ENCODE measurements at places on chromosomes 5 and 9.

DNA sequence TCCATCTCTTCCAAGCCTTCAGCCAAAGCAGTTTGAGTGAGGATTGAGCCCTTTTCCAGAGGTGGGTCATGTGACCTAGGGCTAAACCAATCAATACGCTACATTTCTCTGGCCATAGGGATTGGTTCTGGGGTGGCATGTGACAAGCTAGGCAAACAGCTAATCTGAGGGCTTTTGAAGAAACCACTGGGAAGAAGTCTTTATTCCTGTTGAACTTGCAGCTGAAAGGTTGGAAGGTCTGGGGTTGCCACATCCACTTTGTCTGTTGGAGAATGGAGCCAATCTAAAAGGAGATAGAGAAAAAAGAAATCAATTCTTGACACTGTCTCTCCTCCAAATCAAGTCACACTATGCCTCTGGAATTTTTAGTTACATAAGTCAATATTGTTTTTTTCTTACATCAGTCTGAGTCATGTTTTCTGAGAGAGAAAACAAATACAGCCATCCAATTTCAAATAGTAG, 637.8 kb upstream of the WWC1 start:
- no peak for DNase-seq

DNA sequence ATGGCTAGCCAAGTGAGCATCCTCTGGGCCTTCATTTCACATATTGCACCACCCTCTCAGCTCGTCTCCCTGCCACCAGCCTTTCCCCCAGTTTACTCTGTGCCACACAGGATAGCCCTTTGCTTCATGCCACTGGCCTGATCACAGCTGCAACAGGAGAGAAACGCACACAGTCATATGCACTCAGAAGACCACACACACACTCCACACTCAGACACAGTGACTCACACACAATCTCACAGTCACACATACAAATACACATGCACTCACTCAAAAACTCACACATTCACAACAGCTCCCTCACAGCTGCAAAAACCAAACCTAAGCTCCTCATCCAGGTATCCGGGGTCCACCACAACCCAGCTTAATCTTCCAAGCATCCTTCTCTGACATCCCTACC, 38.7 kb downstream of the TTC39B start:
- DNase-seq = no peak

- no peak for DNase-seq
These were observed 428.4 kb downstream of the CSNK1G3 start for GRCh38 chr5:123940416-123940815.

GRCh38 chr5:89904442-89904841, 505.1 kb downstream of the CETN3 start:
- no peak for DNase-seq

DNA sequence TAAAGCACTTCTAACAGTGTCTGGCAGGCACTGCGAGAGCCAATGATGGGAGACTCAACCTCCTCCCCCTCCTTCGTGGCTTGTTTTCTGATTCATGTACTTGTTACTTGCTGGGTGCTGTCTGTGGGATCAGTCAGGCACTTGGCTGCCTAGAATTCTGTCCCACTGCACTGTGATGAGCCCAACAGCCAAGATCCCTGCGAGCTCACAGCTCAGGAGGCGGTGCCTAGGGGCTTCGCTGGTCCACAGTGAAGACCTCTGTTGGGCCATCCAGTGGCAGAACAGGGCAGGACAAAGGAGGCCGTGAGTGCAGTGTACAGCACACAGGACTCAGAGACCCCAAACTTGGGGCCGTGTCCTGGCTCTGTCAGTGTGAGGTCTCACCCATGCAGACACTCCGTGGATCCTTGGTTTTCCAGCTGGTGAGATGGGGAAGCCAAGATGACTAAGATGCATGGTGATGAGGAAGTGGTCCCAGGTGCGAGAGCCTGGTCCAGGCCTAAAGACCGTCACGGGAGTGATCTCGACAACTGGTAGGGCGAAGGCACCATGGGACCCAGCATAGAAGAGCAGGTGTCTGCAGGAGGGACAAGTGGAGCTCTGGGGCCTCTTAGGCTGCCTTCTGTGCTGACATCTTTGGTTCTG, 19.5 kb downstream of the MYMK start:
- DNase-seq = no peak

- no peak for DNase-seq
These were observed 713 bp downstream of the LCN10 start for GRCh38 chr9:136741883-136742571.

DNA sequence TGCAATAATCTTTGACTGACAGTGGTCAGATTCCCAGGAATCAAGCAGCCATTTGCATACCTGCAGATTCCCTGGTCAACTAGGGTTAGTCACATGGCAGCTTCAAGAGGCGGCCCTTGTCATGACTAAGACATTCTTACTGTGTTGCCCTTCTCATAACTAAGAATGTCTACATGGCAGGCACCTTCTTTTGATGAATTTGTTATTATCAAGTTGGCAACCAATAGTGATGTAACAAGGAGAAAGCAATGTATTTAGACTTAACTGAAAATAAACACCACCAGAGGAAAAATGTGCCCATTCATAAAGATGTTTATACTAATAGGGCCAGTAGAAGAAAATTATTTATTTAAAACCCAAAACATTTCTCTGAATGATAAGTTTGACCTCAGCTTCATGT, 215.6 kb downstream of the TLE1 start:
- DNase-seq = no peak

DNA sequence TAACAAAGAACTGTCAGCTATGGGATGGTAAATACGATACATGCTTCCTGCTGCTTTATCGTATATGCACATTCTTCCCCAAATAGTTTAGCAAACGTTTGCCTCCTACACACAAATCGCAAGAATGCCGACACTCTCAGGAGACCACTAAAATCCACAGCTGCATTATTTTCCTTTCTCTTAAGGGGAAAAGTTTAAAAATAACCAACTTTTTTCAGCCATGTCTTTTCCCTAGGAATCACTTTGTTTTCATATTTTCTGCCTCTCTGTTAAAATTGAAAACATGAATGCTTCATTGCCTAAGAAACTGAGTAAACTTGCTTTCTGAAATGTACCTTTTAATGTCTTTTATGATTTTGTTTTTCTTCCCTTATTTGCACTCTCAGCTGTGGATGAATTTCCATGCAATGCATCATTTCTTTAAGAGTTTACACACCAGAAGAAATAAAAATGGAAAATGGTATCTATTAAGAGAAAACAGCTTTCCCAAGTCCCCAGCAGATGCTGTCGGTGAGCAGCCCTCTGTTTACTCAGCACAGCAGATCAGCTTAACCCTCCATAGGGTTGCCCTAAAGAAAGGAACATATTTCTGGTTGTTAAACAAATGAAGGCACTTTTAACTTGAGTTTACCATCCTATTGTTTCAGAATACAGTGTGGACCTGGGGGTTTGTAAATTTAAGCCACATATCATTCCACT, 66.2 kb downstream of the IZUMO3 start:
- peak; percentile 67 for DNase-seq

DNA sequence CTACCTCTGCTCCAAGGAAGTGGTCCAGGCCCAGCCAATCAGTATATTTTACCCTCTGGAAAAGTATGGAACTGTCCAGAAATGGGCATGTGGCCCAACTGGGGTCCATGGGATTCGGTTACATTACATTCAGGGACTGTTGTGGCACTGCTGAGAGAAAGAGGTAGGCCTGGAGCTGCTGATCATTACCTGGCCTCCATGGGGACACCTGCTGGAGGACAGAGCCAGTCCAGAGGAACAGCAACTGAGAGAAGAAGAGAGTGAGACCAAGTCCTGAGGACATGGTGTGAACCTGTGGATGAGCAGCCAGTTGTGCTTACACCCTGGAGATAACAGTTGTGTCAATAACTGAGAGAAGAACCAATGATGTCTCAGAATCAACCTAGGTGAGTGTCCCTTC, 48.2 kb downstream of the HMHB1 start:
- DNase-seq = no peak

GRCh38 chr5:115524199-115524847, 20.3 kb downstream of the FEM1C start:
- DNase-seq = no peak

DNA sequence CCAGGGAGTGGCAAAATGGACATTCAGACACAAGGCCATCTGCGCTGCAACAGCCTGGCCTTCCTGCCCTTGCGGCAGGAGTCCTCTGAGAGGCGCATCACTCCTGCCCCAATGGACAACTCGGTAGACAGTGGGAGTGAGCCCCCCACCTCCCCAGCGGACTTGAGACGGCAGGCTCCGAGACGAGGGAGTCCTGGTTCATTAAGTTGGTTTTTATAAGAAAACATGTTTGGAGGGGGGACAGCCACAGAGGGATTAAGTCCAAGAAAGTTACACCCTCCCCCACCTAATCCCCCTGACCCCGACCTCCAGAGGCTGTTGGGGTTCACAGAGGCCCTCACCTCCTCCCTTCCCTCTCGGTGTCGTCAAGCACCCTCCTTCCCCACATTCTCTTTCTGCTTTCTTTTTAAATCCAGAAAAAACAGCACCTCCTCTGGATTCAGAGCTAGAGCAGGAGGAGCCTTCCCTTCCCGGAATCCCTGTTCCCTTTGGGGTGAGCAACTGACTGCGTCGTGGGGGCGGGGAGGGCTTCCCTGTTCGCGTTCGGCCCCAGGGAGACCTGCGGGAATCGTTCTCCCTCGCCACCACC, 1.8 kb upstream of the EGR1 start:
- no peak for DNase-seq

DNA sequence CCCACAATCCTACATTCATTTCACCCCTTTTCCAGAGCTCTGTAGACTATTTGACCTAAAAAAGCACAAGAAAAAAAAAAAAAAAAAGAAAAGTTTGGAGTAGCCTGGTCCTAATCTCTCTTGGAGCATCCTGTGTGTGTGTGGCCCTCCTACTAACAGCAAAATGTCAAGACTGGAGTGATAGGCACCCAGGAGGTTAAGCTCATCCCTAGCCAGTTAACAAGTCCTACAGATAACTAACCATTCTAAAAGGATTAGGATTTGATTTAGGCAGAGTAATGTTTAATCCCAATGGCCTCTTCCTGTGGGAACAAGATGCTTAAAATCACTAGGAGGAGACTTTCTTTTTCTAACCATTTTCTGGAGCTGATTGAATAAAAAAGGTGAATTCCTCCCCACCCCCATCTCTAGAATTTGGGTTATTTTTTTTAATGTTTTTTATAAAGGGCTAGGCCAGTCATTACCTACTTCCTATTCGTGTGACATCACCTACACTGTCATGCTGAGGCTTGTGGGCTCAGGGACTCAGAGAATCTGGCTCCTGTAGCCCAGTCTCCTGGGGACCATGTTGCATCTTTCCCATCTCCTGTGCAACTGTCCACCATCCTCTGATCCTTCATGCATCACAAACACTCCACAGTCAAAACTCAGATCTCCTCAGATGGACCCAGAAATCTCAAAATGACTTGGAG, 43.2 kb upstream of the NR3C1 start:
- no peak for DNase-seq

- no peak for DNase-seq
These were observed 589.2 kb upstream of the KLF4 start for GRCh38 chr9:108078811-108079210.

DNA sequence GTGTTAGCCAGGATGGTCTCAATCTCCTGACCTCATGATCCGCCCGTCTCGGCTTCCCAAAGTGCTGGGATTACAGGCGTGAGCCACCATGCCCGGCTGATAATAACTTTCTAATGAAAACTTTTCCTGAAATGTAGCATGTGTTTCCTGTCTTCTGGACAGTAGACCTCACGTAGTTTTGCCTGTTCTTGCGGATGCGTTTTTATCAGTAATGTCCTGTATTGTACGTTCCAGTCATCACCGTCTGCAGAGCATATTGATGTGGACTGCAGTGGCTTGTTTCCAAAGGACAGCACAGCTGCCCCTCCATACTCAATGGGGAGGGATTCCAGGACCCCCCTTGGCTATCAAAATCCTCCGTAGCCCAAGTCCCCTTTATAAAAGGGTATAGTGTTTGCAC, 12.8 kb downstream of the EXOC3 start:
- no peak for DNase-seq

DNA sequence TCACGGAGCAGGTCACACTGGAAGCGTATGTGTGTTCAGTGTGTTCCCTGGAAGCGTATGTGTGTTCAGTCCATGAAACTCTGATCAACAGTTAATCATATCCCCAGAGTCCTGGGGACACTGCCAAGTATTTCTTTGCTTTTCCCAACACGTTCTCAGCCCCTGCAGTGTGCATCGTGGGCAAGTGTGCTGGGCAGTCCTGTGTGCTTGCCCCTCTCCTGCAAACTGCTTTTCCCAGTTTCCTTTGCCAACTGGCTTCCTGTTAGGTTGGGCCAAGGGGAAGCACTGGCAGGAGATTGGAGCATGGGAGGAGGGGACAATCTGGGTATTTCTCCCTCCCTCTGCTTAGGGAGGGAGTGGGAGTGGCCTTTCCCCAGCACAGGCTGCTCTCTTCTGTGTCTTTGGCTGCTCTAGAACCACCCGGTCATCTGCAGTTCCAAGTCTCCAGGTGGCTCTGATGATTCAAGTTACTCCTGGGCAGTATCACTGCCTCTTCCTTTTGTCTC, 36.8 kb upstream of the NEK6 start:
- no peak for DNase-seq

DNA sequence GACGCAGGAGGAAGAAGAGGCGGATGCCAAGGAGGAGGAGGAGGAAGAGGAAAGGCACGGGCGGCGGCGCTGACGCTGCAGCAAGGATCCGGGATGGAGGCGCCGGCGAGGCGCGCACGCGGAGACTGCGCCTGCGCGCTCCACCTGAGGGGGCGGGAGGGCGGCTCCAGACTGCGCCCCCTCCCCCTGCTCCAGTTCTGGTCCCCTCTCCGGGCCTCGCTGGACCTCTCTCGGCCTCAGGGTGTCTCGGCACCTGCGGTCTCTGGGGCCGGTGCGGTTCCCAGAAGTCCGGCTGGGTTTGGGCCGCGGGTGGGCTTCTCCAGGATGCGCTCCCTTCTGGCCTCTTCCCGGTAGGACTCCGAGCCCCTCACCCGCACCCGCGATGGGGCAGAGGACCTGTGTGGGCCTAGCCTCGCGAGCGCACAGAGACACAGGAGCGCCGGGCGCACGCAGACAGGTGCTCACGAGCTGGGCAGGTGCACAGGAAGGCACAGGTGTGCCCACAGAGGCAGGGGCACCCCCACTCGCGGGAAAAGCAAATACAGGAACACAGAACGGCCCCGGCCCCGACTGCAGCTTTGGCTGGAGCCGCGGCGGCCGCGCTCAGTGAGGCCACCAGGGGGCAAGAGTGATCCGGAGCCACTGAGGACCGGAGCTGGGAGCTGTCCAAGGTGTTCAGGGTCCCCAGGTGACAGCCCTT, at the start of gene NPDC1:
TSS of gene NPDC1 (minus strand) at position 90 of the 700 bp plus-strand sequence. CDS start 188 bp downstream, outside the sequence.
- peak; percentile 80 for DNase-seq

DNA sequence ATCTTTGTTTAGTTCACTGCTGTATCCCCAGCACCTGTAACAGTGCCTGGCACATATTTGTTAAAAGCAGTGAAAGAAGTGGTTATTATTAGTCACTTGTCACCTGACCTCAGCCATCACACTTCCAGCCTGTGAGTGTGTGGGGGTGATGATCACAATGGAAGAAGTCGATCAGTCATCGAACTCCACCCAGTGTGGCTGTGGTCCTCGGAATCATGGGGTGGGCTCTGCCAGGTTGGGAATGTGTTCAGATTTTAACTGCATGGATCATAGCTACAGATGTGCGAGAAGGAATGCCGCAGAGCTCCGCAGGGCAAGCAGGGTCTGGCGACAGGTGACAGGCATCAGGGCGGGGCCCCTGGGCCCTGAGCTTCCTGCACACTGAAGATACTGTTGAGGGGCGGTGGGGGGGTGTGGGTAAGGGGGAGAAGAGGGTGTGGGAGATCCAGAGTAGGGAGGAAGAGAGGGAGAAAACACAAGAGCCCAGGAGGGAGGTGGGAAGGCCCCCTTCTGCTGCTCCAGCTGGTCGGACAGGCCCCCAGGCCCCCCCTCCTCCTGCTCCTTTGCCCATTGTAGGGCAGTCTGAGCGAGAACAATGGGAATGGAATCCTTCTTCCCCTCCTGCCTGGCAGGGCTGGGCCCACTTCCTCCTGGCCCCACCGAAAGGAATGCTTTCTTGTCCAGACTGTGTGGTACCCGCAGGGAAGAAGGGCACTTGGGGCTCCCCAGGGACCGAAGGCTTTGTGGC, 89.6 kb downstream of the SPRY4 start:
- DNase-seq = no peak
